Epithelial cell of proximal tubule (primary cell): ENCODE measurements at places on chromosomes 5 and 9. TPM values are rescaled to one million over a fixed set of nuclear protein-coding genes. Genes with fewer than 3 reads are reported as not detected.
A peak's percentile ranks its signal among the peaks of the same experiment; 100 is the strongest.

DNA sequence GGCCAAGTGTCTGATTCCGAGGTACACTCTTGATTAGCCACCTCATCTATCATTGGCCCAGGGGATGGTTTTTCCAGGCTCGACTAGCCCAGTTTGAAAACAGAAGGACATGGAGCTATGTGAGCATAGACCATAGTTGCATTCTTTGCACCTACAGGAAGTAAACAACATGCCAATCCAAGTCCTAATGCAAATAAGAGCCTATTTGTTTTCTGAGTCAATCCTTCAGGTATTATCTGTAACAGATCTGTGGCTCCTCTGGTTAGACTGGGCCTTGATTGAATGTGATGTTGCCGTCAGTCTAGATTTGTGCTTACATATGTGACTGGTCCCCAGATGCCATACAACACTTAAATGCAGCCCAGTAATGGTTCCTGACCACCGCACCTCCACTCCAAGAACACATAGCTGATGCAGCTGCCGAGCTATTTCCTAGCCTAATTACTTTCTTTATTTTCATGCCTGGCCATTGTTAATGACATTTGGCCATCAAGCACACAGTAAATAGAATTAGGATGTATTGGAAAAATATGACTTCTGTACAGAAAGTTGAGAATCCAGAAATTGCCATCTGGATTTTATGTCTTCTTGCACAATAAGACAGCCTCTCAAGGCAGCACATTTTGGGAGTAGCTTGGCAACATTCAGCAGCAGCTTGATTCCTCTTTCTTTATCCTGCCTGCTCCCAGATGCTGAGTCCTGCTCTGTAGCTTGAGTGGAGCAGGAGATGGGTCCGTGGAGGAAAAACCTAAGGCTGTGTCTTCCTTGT, 29.5 kb upstream of the ARHGAP26 start:
- no peak for DNase-seq

LRRC19 gene
- total RNA-seq, result not detected in 2 replicates

- DNase-seq, result no peak
Observed at GRCh38 chr5:178784391-178784790, 53.9 kb upstream of the ZNF354A start.

SLC36A3 gene
- total RNA-seq, result not detected in 2 replicates

DNA sequence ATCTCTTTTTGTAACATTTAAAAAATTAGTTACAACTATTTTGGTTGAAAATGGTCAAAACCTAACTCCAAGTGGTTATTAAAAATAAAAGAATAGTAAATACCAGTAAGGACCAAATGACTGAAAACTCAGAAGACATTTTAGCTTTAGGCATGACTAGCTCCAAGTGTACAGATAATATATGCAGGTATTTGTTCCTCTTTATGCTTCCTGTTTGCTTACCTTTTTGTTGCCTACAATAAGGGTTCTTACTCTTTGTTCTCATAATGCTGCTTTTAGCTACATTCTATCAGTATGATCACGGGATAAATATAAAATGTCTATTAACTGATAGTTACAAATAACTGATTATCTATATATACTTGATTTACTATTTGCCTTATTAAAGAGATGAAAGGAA, 259.6 kb downstream of the CDH12 start:
- DNase-seq, result no peak

GRCh38 chr5:68953875-68954617, 139.8 kb upstream of the SLC30A5 start:
- no peak for DNase-seq

DNA sequence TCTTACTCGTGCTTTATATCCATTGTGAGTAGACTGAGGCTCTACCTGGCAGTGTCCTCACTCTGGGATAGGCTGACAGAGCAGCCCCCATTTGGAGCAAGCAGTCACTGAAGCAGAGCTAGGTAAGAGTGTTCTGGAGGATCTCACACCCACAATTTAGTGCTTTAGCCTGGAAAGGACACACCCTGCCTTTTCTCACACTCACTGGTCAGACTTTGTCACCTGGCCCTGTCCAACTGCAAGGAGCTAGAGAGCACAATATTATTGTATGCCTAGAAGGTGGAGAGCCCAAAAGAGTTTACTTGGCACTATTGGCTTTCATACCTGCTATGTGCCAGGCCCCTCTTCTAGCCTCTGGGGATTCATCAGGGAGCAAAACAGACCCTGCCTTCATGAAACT, 141.9 kb downstream of the MAST4 start:
- no peak for DNase-seq

DNA sequence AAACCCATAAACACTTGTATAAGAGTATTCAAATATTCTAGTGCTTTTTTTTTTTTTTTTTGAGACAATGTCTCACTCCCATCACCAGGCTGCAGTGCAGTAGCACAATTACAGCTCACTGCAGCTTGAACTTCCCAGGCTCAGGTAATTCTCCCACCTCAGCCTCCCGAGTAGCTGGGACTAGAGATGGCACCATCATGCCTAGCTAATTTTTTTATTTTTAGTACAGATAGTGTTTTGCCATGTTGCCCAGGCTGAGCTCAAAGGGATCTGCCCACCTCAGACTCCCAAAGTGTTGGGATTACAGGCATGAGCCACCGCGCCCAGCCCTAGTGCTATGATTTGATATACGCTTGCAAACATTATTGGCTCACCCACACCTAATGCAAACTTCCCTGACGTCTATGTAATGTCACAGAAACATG, 11.8 kb downstream of the IL6ST start:
- no peak for DNase-seq

DNA sequence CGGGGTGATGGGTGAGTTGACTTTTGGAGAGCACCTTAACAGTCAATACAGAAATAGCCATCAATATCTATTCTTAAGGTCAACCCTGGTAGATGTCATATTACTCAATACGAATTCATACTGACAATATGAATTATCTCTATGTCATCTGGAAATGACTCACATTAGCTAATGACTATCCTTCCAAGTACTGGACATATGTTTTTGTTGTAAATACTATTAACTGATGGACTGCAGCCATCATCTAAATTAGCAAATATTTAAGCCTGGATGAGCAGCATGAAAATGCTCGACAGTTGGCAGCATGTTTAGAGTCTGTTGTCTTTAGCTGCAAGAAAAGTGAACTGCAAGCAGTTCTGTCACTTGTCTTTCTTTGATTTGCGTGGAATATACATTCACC, 19.6 kb upstream of the ISOC1 start:
- DNase-seq, result no peak

GRCh38 chr5:4027088-4027734, 431.6 kb downstream of the IRX1 start:
- DNase-seq, result no peak

DNA sequence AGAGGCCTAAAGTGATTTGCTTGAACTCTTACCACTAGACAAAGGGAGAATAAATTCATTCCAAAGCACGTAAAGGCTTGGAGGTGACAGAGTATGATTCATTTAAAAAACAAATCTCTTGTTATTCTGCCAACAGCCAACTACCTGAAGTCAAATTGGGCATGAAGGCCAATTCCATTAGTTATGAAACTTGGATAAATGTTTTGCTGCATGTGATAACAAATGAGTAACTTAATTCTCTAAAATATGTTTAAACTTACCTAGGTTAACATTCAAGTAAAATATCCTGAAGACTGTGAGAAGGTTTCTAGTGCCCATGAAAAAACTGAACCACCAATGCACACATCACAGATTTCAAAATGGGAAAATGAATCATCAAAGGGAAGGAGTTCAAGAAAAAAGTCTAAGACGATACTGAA, 120.1 kb upstream of the TSLP start:
- peak; percentile 44 for DNase-seq

FAT2 gene
- under 0.01 and 0.07 TPM in 2 replicates for total RNA-seq

DNA sequence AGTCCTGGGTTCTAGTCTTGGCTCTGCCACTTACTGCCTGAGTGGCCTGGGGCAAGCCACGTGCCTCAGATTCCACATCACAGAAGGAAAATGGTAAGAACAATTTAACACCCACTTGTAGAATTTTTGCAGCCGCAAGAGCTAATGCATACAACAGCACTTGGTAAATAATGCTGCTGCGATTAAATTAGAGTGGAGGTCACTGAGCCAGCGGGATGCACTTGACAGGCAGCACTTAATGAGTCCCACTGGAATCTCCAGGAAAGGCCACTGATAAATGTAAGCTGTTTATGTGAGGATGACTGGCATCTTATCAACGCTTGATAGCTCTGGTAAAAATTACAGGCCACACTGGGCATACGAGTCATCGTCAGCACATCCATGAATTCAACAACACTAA, 59.4 kb upstream of the UBTD2 start:
- no peak for DNase-seq

- no peak for DNase-seq
Observed at GRCh38 chr9:93601666-93602065, 25.3 kb downstream of the PHF2 start.

SOHLH1 gene
- not detected in 2 replicates for total RNA-seq

- no peak for DNase-seq
Observed at GRCh38 chr5:88889189-88890069, 6.4 kb upstream of the MEF2C start.

- DNase-seq, result no peak
Observed at GRCh38 chr5:67248703-67249589, 52.3 kb upstream of the CD180 start.
